Activated naive CD8-positive, alpha-beta T cell treated with anti-CD3 and anti-CD28 coated beads, Interleukin-2, amount 10 ng/mL, durations not matched to agents 7 days and 5 days (primary cell): ENCODE measurements at places on chromosomes 2 and 18.

DNA sequence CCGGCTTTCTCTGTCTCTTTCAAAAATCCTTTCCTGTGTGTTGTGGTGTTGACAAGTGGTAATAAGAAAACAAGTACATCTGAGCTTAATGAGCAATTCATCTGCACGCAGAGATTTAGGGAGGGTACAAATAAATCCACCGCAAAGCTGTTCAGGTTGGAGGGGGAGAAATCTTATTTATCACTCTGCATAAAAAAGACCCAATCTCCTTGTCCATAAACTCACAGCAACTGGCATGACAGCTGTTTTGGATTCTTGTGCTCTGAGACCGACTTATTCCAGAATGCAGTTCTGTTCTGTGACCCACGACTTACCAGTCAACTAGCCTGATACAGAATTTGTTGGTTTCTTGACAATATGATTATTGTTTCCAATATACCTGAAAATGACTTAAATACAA, 380.1 kb downstream of the SOX11 start:
- H3K4me1 ChIP-seq = no peaks in the 10 kb centered on the region
- H3K4me3 ChIP-seq = no peak overlapping the region
- H3K27ac ChIP-seq = no peak overlapping the region
- H3K27me3 ChIP-seq = no peaks in the 10 kb centered on the region
- no peaks in the 10 kb centered on the region for H3K36me3 ChIP-seq

GRCh38 chr18:44700652-44701051, 20.0 kb downstream of the SETBP1 start:
- no peak for DNase-seq
- no peak overlapping the region for H3K27ac ChIP-seq
- H3K27me3 ChIP-seq = peaks cover 16% of the 10 kb centered on the region
- peaks cover 2% of the 10 kb centered on the region for H3K36me3 ChIP-seq
- peaks cover 4% of the 10 kb centered on the region for H3K4me1 ChIP-seq
- H3K4me3 ChIP-seq = no peak overlapping the region

- DNase-seq = no peak
- no peak overlapping the region for H3K4me3 ChIP-seq
- H3K27ac ChIP-seq = no peak overlapping the region
- peaks cover 3% of the 10 kb centered on the region for H3K27me3 ChIP-seq
These were observed 93.5 kb downstream of the MYT1L start for GRCh38 chr2:2237563-2237962.

GRCh38 chr2:50126845-50127244, 905.1 kb downstream of the NRXN1 start:
- no peaks in the 10 kb centered on the region for H3K4me1 ChIP-seq
- H3K27ac ChIP-seq = no peak overlapping the region
- H3K4me3 ChIP-seq = no peak overlapping the region
- H3K36me3 ChIP-seq = no peaks in the 10 kb centered on the region
- DNase-seq = no peak

- no peaks in the 10 kb centered on the region for H3K27me3 ChIP-seq
- H3K36me3 ChIP-seq = peaks cover 3% of the 10 kb centered on the region
- H3K4me3 ChIP-seq = no peak overlapping the region
- no peak for DNase-seq
These were observed 172.2 kb downstream of the LDLRAD4 start for GRCh38 chr18:13390711-13391110.

GRCh38 chr2:168536925-168537466, 80.9 kb downstream of the CERS6 start:
- peaks cover 9% of the 10 kb centered on the region for H3K4me1 ChIP-seq
- DNase-seq = no peak
- peaks cover 50% of the 10 kb centered on the region for H3K36me3 ChIP-seq
- no peak overlapping the region for H3K4me3 ChIP-seq
- H3K27me3 ChIP-seq = no peaks in the 10 kb centered on the region

DNA sequence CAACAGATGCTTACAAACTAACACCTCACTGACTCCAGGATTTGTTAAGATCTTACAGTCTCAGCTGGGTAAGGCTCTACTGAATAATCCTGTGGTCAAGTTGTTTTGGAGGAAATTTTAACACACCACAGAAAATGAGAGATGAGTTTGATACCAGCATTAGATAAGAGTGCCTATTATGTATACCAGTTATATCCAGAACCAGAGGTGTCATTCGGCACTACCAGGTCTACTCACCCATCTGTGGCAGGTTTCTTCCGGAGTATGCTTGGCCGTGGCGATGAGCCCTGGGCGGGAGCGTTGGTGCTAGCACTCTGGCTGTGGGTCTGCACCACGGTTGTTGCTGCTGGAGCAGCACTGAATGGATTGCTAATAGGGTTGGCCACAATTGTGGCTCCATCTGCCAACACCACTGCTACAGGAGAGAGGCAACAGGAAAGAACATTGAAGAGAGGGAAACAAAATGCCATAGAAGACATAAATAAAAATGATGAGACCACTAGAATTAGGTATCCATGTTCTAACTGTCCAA, 41.2 kb downstream of the SAP130 start:
- peaks cover 36% of the 10 kb centered on the region for H3K36me3 ChIP-seq
- no peaks in the 10 kb centered on the region for H3K27me3 ChIP-seq
- no peak overlapping the region for H3K27ac ChIP-seq

DNA sequence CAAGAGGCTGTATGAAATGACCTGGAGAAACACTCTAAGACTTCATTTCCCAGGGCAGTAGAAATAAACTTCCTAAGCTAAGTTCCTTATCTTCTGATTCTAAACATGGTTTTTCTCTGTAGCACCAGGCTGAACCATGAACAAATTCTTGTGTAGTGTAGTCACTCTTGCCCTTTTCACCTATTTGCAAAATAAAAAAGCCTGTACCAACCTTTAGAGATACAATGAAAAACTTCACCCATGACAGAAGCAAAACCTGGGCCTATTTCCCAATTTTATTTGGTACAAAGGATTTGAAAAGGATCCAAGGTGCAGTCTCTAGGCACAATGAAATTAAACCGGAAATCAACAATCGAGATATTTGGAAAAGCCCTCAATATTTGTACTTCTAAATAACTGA, 43.6 kb downstream of the POLR1A start:
- peaks cover 71% of the 10 kb centered on the region for H3K36me3 ChIP-seq
- H3K4me3 ChIP-seq = no peak overlapping the region
- no peak overlapping the region for H3K27ac ChIP-seq
- H3K27me3 ChIP-seq = no peaks in the 10 kb centered on the region
- H3K4me1 ChIP-seq = peaks cover 4% of the 10 kb centered on the region
- DNase-seq = no peak

GRCh38 chr2:156490466-156490840, 54.3 kb downstream of the GPD2 start:
- H3K4me3 ChIP-seq = no peak overlapping the region
- H3K36me3 ChIP-seq = peaks cover 11% of the 10 kb centered on the region
- no peak overlapping the region for H3K27ac ChIP-seq
- no peaks in the 10 kb centered on the region for H3K27me3 ChIP-seq

DNA sequence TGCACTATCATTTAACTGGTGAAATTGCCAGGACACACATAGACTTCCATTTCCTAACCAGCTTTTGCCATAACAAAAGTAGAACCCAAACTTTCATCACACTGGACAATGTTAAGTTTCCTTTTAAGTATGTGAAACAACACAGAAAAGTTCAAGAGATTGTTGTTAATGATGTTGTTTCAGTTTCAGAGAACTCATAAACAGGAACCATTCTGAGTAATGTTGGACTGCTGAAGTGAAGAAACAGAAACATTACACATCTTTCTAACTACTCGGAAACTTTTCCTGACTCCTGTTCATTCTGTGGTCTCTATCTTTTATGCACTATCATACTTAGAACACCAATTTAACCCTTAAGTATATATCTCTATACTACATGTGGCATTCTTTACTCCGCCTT, 179.2 kb downstream of the RIT2 start:
- no peak for DNase-seq
- no peaks in the 10 kb centered on the region for H3K4me1 ChIP-seq
- no peaks in the 10 kb centered on the region for H3K27me3 ChIP-seq
- H3K27ac ChIP-seq = no peak overlapping the region

DNA sequence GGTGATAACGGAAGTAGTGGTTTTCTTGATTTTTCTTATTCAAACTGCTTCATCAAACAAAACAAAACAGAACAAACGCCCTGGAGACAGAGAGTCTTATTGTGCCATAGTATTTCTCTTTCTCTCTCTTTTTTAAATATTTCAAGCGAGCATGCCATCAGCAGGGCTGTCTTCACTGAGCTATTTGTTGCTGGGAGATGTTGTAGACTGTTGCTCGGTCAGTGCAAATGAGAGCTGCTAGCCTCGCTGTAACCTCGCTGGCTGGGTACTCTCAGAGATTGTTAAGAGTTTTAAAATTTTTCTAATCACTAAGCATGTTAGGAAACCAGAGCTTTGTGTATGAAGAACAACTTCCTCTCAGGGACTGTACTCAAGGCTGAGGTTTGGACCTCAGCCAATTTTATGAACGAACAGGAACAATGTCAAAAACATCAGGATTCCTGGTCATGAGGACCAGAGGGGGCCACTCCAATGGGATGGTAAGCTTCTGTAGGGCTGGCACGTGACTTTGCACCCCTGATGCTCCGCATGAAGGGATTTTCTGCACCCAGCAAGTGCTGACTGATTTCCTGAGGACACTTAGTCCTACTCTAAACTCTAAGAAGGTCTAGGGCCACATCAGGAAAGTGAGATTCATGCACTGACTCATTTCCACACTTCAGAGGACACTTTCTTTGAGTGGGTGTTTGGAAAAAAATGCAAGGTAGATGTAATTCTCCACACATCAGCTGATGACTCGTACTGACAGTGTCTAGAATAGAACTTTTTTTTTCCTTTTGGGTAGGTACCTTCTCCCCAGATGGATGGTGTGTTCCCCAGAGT, 59.8 kb upstream of the IL1R1 start:
- peaks cover 3% of the 10 kb centered on the region for H3K36me3 ChIP-seq
- H3K27ac ChIP-seq = peak overlapping the region; percentile 47
- peaks cover 18% of the 10 kb centered on the region for H3K4me1 ChIP-seq
- H3K4me3 ChIP-seq = peak overlapping the region; percentile 52

GRCh38 chr2:204665771-204666170, 120.5 kb downstream of the PARD3B start:
- no peak overlapping the region for H3K4me3 ChIP-seq
- no peak overlapping the region for H3K27ac ChIP-seq
- H3K27me3 ChIP-seq = no peaks in the 10 kb centered on the region
- DNase-seq = no peak

GRCh38 chr18:59768409-59768808, 71.2 kb upstream of the CCBE1 start:
- no peaks in the 10 kb centered on the region for H3K4me1 ChIP-seq
- no peaks in the 10 kb centered on the region for H3K36me3 ChIP-seq
- peaks cover 2% of the 10 kb centered on the region for H3K27me3 ChIP-seq
- H3K4me3 ChIP-seq = no peak overlapping the region
- H3K27ac ChIP-seq = no peak overlapping the region

GRCh38 chr18:55256929-55257289, 297.6 kb upstream of the CCDC68 start:
- no peaks in the 10 kb centered on the region for H3K27me3 ChIP-seq
- DNase-seq = no peak
- no peak overlapping the region for H3K27ac ChIP-seq
- no peaks in the 10 kb centered on the region for H3K4me1 ChIP-seq
- no peaks in the 10 kb centered on the region for H3K36me3 ChIP-seq
